HFFc6 (cell line): ENCODE measurements at places on chromosomes 5 and 9.

GRCh38 chr5:159319832-159320231 is 10.5 kb downstream of the IL12B start:
- no peak for DNase-seq

GRCh38 chr9:99143655-99144054 is 38.7 kb downstream of the TGFBR1 start:
- peak; percentile 17 for DNase-seq

DNA sequence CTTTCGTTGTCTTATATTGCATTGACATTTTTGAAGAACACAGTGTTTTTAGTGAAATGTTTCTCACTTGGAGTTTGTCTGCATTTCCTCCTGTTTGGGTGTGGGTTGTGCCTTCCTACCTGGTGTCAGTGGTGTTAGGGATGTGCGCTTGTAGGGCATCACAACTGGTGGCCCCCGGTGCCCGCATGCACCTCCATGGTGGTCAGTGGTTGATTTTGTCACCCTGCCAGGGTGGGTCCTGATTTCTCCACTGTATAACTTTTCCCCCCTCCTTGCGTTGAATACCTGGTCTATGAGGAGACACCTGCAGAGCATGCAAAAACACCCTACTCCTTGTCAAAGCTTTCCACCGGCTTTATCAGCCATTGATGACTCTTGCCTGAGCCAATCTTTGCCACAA is 132.9 kb downstream of the BARX1 start:
- DNase-seq: no peak

- no peak for DNase-seq
Observed at GRCh38 chr5:36393656-36394428, 92.1 kb upstream of the RANBP3L start.

DNA sequence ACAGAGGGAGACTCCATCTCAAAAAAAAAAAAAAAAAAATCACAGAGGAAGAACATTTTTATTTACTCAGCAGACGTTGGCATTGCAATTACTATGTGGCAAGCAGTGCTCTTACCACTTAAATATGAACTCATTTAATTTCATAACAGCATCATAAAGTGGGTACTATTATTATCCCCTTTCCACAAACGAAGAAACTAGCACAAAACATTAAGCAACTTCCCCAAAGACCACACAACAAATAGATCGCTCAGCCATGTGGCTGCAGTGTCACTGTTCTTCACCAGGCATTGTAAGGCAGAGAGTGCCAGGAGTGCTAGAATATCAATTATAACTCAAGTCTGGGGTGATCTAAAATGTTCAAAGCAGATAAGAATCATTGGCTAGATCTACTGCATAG is 69.8 kb upstream of the PLPP6 start:
- DNase-seq: no peak

GRCh38 chr5:94391996-94392395 is 226.4 kb downstream of the KIAA0825 start:
- no peak for DNase-seq

DNA sequence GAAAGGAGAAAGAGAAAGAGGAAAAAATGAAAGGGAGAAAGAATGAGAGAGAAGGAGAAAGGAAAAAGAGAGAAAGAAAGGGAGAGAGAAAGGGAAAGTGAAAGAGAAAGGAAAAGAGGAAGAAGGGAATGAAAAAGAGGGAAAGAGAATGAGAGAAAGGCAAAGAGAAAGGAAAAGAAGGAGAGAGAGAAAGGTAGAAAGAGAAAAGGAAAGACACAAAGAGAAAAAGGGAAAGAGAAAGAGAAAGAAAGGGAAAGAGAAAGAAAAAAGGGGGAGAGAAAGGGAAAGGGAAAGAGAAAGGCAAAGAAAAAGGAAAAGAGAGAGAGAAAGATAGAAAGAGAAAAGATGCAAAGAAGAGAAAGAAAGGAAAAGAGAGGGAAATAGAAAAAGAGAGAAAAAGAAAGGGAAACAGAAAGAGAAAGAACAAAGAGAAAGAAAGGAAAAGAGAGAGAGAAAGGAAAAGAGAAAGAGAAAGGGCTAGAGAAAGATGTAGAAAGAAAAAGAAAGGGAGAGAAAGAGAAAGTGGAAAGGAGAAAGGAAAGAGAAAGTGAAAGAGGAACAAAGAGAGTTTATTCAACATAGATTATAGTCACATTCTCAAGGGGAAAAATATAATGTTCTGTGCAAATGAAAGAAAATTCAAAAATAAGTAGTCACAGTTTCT is 165.2 kb downstream of the TMEM38B start:
- no peak for DNase-seq

DNA sequence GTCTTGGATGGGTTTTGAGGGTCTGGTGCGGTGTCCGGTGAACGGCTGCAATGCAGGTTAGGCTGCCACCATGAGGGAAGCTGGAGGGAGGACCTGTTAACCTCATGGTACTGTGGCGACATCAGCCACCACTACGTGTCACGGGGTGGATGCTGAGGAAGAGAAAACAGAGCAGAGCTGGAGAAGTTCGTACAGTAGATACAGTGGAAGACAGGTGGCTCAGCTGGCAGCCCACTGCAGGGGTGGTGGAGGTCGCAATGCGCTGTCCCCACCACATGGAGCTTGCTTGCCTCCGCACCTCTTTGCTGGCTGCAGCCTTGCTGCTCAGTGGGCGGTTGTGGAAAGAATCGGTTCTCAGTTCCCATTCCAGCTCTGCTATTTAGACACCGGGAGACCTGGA is 2.8 kb downstream of the DCANP1 start:
- DNase-seq: no peak

- peak; percentile 16 for DNase-seq
Observed at GRCh38 chr5:71475788-71476384, 20.4 kb downstream of the BDP1 start.

GRCh38 chr9:111836311-111836710 is 41.6 kb upstream of the SHOC1 start:
- no peak for DNase-seq

DNA sequence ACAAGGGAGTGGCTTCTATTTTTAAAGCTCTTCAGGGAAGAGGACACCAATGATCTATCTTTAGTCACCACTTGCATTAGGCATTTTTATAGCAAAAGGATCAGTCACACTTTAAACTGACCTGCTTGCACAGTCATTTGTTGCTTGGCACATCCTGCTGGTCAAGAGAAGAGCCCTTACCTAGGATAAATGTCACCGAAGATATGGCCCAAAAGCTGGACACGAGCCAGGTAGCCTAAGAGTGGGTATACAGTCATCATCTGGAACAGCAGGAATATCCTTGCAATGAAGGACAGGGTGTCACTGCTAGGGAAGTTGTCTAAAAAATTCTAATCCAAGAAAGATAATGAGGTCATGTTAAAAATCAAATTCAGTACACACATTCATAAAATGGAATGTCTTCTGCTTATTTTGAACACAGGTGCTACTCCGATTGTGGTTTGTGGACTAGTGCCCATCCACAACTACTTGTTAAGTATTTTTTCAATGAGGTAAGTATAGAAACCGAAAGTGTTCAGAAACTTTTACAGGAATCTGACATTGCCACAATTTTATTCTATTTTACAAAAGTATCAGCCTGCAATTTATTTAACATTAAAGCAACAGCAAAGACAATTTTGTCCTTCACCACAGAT is 78.4 kb downstream of the SLC38A9 start:
- peak; percentile 74 for DNase-seq

GRCh38 chr5:79023348-79023747 is 38.2 kb upstream of the ARSB start:
- no peak for DNase-seq

DNA sequence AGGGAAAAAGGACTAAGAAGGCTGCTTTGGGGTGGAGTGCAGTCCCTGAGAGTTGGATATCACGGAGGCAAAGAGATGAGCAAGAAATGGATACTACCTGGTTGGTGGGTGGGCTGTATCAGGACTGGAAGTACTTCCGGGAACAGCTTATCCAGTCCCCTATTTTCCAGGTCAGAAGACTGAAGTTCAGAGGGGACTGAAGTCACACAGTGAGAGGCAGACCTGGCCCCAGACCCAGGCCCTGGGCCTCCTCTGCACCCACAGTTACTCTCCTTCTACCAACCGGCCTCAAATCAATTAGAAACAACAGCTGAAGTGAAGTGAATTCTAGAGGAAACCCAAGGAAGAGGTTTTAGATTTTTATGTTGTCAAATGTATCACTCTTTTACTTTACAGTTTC is 93.6 kb upstream of the ALDH1B1 start:
- no peak for DNase-seq

DNA sequence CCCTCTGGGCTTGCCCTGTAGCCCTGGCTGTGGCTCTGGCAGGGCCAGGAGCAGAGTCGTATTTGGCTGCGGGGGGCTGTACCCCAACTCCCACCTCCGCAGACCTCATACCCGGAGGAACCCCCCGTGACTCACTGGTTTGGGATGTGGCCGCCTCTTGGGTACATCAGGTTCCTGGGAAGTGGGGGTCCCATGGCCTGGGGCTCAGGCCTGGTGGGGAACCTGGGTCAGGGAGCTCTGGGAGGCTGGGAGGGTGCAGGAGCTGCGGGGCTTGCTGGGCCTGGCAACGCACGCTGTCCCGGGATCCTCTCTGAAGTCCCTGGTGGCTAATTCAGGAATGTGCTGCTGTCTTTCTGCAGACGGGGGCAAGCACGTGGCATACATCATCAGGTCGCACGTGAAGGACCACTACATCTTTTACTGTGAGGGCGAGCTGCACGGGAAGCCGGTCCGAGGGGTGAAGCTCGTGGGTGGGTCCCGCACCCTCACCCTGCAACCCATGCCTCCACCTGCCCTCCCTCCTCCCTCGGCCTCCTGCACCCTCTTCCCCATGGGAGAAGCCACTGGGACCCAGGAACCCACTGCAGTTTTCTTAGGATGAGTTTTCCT is 2.4 kb downstream of the LCN1 start:
- no peak for DNase-seq

DNA sequence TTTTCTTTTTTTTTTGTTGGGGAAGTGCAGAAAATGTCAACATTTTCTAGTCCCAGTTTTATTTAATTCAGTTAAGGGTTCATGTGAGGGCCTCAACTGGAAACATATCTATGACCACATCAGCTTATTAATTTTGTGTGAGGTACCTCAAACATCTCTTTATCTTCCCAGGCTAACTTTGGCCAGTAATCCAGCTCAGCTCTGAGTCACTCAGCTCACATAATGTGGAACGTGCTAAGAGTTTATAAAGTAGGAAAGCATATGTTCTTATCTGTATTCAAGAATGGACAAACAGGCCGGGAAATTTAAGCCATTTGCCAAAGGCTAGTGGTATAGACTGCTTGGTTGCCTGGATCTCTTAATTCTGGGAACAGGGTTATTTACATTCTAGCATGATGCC is 118.4 kb downstream of the INSYN2B start:
- peak; percentile 87 for DNase-seq

DNA sequence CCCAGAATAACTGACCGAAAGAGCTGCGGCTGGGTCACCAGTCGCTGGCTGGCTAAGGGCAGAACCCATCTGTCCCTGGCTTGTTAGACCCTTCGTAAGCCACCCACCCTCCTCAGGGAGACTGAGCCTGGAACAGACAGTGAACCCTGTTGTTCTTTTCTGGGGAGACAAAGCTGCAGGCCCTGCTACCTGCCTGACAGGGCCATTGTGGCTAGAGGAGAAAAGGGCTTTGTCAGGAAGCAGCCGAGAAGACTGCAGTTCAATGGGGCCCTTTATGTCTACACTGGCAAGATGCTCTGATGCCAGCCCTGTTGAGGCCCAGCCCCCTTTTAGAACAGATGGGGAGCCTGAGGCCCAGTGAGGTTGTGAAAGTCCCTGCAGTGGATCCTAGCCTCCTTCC is 3.7 kb upstream of the NIPAL4 start:
- no peak for DNase-seq

- no peak for DNase-seq
Observed at GRCh38 chr5:101260857-101261256, 357.8 kb upstream of the ST8SIA4 start.

- DNase-seq: no peak
Observed at GRCh38 chr9:89874351-89875321, 269.8 kb downstream of the GADD45G start.

DNA sequence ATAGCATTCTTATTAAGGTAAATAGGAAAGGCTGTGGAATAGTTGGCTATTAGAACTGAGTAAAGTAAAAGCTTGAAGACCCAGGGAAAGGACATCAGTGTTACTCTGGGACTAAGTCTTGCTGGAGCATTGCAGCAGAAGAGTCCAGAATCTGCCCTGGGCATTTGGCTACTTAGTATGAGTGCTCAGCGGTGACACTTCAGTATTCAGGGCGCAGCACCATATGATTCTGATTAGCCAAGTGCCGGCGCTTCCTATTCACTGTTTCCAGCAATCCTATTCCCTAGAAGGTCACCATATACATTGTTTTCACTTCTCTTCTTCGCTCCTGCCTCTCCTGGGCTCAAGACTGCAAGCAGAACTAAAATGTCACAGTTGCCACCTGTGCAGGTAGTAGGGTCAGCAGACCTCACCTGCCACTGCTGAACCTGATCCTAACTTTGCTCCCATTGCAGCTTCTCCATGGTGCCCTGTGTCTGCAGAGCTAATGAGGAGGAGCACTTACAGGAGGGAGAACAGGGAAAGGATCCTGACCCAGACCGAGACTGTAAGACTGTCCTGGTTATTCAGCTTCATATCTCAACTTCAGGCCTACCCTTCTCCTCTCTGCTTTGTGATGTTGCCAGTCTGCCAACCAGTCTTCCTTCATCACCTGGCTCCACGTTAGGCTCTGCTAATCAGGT is 313.6 kb upstream of the PIK3R1 start:
- no peak for DNase-seq

- peak; percentile 79 for DNase-seq
Observed at GRCh38 chr5:9888501-9888901, 258.4 kb upstream of the TAS2R1 start.

- DNase-seq: peak; percentile 71
Observed at GRCh38 chr9:18543406-18544192, 69.6 kb downstream of the ADAMTSL1 start.

- DNase-seq: no peak
Observed at GRCh38 chr5:9411142-9411541, 134.7 kb downstream of the SEMA5A start.

GRCh38 chr5:74995926-74996325 is 56.4 kb downstream of the GCNT4 start:
- no peak for DNase-seq

DNA sequence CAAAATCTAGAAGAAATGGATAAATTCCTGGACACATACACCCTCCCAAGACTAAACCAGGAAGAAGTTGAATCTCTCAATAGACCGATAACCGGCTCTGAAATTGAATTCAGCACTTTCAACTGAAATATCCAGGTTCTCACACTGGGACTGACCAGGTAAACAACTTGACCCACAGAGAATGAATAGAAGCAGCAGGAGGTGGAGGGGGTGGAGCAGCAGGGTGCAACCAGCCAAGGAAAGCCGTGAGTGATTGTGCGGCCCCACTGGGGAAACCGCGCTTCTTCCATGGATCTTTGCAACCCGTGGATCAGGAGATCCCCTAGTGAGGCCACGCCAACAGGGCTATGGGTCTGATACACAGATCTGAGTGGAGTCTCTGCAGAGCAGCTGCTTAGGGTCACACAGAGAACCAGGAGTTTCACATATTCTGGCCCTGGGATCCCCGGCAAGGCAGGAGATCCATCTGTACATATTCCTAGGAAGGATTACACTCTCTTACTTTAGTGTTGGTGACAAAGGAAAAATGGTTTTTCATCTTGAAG is 181.5 kb downstream of the SLCO4C1 start:
- no peak for DNase-seq

GRCh38 chr9:134514503-134514902 is 127.1 kb upstream of the COL5A1 start:
- DNase-seq: no peak
